ENCODE measurements at places on chromosomes 3 and 15.

GRCh38 chr3:46995901-46996562, 16.6 kb downstream of the NBEAL2 start:
- DNase-seq, result no peak

DNA sequence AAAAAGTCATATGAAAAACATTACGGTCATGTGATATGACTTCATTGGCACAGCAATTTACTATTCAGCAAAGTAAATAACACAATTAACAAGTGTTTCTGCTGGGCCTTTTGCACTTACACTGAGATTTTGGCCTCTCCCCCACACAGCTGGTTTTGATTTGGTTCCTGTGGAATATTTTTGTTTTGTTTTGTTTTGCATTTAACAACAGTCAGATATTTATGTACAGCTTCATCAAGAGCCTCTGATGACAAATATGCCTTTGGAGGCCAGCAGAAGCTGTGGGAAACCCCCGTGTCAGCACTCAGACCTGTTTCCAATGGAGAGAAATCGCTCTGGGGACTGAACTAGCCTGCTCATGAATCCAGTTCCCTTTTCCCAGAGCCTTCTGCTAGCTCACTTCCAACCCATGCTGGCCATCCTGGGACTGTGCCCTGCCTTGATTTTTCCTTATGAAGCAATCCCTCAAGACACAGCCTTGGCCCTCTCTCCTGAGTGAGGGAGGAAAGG, 161.9 kb downstream of the ATG7 start:
- no peak for DNase-seq

- DNase-seq, result no peak
Observed at GRCh38 chr15:70238917-70239316, 141.2 kb upstream of the TLE3 start.

GRCh38 chr3:54771050-54771449, 156.8 kb downstream of the LRTM1 start:
- no peak for DNase-seq

DNA sequence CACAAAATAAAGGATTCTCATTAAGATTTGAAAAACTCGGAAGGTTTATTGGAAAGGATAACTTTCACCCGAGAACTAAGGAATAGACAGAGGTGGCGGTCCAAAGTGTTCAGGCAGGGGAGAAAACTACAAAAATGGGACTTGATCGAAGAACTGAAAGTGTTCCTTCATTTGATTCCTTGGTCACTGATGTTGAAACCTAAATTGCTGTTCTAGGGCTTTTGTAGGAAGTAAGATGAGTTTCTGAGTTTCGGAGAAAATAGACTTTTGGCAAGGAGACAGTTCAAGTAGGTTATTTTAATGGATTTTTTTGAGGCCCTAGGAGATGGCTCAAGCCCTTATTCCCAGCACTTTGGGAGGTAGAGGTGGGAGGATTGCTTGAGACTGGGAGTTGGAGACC, 1.4 kb downstream of the TRIP4 start:
- no peak for DNase-seq

DNA sequence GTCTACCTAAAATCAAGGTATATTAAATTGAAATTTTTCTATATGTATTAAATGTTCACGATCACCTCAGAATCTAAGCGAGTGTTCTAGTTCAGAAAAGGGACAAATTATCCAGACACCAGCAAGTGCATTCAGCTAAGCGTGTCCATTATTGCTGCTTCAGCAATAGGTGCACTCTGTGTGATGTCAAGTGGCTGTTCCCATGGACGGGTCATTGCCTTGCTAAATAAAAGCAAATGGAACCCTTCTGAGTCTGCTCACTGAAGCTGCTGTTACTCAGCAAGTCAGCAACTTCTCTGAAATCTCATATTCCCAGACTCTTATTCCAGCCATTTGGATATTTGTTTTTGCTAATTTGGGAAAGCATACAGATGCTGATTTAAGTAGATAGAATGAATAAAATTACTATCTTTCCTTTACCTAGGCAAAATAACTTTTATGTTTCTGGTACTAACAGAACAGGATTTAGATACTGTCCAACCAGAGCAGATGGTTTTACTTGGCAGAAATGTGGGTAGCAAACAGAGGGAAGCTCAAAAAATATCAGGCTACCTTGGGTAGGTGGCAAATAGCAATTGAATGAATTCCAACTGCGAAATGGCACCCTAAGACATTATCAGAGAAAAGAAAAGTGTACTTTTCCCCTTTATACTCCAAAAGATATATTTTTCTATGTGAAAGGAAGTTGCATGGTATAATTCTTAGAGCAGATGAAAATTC, 407.0 kb downstream of the GAP43 start:
- DNase-seq, result no peak

- no peak for DNase-seq
Observed at GRCh38 chr15:98232761-98233160, 272.3 kb downstream of the ARRDC4 start.

DNA sequence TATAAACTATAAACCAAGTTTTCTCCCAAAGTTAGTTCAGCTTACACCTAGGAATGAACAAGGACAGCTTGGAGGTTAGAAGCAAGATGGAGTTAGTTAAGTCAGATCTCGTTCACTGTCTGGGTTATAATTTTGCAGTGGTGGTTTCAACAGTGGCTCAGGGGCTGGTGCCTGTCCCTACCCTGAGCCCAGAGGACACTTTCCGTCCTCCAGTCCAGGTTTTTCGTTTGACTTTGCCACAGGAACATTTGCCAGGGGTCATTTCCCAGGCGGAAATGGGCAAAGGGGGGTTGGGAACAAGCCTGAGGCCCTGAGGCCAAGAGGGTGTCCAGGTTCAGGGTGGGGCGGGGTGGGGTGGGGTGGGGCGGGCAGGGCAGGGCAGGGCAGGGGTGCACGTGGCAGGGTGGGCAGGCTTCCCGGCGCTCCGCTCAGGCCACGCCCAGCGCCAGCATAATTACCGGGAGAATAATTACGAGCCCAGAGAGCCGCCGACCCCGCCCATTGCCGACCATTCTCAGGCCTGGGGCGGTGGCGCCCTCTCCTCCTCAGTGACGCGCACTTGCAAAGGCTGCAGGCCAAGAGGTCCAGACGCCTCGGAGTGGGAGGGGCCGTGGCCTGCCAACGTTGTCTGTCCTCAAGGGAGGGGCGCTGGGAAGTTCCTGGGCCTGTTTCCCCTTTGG, 70.4 kb downstream of the KLF13 start:
- peak; percentile 69 for DNase-seq

DNA sequence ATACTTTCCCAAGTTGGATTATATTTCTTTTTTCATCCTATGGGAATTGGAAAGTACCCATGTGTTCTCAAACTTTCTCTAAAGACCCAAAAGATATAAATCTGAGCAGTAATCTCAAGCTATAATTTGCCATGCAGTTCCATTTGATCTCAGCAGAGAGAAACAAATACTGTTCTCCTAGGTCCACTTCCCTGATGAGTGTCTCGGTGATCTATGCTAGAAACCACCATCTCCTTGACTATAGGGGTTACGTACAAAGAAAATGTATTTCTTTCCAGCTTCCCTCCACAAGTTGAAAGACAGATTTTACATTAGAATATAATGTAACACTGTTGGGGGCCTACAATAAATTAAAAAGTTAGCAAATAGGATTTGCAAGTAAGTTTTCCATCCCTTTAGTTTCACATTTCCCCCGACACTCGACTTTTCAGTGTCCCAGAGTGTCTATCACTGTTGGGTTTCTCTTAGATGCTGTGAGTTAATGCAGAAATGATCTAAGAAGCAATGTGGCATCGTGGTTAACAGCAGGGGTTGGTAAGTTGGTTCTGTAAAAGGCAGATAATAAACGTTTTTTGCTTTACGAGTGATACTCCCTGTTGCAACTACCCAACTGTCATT, 465.1 kb upstream of the CFAP20DC start:
- no peak for DNase-seq

DNA sequence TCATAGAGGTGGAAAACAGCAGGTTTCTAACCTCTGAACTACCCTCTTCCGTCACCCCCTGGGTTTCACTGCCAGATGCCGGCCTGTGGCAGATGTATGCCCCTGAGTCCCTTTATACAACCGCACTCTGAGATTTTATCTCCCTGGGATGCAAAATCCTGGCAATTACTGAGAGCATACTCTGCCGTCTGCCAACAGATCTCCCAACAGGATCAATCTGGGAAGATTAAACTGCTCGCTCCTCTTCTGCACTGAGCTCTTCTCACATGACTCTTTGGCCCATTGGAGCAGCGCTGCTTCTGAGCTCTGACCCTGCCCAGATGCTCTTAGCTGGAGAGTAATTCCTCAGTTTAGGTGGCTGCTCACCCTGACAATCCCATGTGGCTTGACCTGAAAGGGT, 133.2 kb downstream of the LIPC start:
- DNase-seq, result no peak

DNA sequence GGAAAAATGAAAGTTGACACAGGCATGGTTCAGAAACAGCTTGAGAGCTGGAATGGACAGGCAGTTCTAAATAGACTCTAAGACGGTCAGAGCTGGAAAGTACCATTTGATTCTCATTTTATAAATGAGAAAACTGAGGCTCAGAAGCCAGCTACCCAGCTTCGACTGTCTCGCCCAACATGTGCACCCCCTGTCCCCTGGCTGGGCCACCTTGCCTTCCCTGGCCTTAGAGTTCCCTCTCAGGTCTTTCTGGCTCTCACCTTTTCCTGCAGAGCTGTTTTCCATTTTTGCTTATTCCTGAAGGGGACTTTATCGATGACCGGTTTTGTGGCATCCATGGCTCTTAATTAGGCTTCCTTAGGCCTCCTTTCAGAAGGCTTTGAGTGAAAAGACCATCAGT, 17.3 kb upstream of the DOCK3 start:
- DNase-seq, result no peak

DNA sequence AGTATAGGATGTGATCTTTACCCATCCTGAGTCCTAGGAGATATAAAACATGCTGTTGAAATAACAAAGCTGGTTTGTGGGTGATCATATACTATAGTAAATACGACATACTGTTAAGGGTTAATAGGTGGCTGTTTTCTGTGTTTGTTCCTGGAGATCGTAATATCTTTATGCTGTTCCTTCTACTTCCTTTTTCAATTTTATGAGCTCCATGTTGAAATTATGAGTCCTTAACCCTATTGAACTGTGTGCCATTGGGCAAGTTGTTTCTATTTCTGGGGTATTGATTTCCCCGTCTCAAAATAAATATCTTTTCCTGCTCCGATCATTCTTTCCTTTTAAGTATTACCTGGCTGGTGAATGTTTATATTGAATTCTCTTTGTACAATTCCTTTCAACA, 115.1 kb downstream of the LPP start:
- DNase-seq, result no peak

GRCh38 chr3:12267376-12268030, 21.4 kb upstream of the PPARG start:
- no peak for DNase-seq

DNA sequence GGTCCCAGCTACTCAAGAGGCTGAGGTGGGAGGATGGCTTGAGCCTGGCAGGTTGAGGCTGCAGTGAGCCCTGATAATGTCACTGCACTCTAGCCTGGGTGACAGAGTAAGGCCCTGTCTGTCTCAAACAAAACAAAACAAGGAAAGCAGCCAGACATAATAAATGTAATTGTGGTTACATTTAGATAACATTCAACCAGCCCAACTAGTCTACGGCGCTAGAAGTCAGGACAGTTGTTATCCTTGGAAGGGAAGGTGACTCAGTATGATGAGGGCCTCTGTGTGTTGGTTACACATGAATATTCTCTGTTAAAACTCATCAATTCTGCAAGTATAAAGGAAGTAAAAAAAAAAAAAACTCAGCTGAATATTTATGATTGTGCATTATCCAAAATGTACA, 27.0 kb upstream of the CSPG5 start:
- no peak for DNase-seq

DNA sequence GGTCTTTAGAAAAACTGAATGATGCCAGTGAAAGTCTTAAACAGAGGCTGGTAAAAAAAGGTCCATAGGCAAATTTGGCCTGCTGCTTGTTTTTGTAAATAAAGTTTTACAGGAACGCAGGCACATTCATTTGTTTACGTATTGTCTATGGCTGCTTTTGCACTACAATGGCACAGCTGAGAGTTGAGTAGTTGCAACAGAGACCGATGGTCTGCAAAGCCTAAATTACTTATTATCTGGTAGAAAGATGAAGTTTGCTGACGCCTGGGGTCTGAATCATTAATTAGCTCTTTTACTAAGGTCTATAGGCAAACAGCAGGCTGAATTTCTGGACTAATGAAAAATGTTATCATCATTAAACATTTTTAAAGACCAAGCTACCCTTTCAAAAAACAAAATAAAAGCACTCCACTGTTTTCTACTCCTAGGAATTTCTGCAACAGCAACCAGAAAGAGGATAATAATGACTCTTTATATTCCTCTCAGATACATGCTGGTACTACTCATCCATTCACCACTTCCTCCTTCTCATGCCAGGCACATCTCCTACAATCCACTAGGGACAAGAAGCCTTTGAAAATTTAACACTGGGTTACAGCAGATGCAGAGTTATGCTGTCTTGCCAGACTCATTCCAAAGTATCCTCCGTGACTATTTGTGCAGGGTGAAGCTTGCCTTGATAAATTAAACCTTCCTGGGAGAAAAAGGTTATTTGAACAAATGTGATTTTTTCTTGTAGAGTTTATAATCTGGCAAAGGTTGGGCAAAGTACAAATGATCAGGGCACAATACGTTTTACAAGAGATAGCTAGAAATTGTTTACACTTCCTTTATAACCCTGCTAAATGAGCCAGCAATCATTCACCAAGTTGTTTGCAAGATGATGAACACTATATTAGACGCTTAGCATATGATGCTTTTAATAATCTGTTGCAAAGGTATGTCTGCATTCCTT, 6.0 kb downstream of the GATM start:
- no peak for DNase-seq

DNA sequence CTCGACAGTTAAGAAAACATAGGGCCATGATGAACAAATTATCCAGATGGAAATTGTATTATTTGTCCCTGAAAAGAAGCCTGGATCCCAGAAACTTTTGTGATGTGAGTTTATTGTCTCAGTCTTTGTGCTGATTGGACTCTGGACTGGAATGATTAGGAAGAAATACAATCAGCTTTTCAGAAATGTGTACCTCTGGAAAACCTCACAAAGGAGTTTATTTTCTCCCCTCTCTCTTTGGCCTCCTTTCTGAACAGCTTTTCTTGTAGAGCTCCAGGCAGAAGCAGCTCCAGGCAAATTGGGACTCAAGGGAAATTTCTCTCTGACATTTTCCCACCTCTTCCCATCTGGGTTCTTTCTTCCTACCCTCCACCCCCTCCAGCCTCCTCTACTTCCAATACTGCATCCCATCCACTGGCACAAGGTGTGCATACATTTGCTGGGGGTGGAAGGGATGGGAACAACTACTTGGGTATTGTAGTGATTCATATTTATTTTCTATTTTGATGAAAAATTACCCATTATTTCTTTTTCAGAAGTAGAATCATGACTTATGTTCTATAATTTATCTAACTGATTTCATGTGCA, 119.7 kb downstream of the CD47 start:
- DNase-seq, result no peak

All from NCI-H1417 (cell line).